ENCODE measurements at places on chromosomes 13 and 19.

GRCh38 chr13:106098778-106099177, 436.7 kb downstream of the EFNB2 start:
- DNase-seq, result no peak

- no peak for DNase-seq
Observed at GRCh38 chr19:39915101-39915847, 19.2 kb downstream of the FCGBP start.

DNA sequence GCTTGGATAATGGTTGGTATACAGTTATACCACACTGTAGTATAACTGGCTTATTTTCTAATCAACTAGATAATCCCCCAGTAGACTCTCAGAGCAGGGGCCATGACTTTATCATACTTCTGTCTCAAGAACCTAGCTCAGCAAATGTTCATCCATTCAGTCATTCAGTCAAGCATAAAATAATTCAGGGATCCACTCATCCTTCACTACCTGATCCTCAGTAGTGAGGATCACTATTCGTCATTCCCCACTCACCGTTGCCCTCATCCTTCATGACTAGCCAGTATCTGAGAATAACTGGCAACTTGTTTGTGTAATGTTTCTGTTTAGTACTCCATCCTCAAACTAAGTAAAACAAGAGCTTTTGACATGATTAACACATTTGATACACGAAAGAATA, 77.6 kb downstream of the TSC22D1 start:
- no peak for DNase-seq

- DNase-seq, result no peak
Observed at GRCh38 chr19:53537121-53537520, 824 bp upstream of the ZNF331 start.

- no peak for DNase-seq
Observed at GRCh38 chr13:114013952-114014629, 40.2 kb upstream of the C13orf46 start.

Data from H1 (cell line).